Activated T-helper 1 cell treated with Interleukin-2 at 50 U/mL for 16 hours (primary cell): ENCODE measurements at places on chromosomes 6 and 20.
A peak's percentile ranks its signal among the peaks of the same experiment; 100 is the strongest.

DNA sequence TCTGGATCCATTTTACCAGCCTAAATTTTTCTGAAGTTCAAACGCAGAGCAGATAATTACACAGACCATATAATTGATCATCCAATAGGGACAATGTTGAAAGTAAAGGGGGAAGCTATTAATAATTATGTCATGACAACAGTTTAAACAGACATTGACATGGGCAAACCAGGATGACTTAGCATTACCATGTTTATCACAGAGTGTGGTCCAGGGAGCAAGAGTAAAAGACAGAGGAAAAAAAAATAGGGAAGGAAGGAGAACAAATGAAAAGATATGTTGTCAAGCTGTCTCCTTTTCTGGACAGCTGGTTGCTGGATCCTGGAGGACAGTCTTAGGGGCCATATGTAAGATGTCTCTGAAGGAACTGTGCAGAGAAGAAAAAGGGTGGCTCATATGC lies 69.4 kb upstream of the FBXL4 start:
- no peak for DNase-seq

DNA sequence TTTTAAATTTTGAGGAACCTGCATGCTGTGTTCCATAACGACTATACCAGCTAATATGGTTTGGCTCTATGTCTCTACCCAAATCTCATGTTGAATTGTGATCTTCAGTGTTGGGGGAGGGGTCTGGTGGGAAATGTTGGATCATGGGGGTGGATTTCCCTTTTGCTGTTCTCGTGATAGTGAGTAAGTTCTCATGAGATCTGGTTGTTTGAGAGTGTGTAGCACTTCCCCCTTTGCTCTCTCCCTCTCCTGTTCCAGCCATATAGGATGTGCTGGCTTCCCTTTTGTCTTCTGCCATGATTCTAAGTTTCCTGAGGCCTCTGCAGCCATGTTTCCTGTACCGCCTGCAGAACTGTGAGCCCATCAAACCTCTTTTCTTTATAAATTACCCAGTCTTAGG lies 61.8 kb upstream of the NEDD9 start:
- DNase-seq: no peak

- DNase-seq: no peak
These were observed 25.3 kb downstream of the MDN1 start for GRCh38 chr6:89794324-89794723.

- no peak for DNase-seq
These were observed 140.5 kb upstream of the CST7 start for GRCh38 chr20:24808616-24809015.

- no peak for DNase-seq
These were observed 70.1 kb upstream of the TENT5A start for GRCh38 chr6:81822568-81822967.

- DNase-seq: no peak
These were observed 183.6 kb upstream of the FLRT3 start for GRCh38 chr20:14521016-14521415.

DNA sequence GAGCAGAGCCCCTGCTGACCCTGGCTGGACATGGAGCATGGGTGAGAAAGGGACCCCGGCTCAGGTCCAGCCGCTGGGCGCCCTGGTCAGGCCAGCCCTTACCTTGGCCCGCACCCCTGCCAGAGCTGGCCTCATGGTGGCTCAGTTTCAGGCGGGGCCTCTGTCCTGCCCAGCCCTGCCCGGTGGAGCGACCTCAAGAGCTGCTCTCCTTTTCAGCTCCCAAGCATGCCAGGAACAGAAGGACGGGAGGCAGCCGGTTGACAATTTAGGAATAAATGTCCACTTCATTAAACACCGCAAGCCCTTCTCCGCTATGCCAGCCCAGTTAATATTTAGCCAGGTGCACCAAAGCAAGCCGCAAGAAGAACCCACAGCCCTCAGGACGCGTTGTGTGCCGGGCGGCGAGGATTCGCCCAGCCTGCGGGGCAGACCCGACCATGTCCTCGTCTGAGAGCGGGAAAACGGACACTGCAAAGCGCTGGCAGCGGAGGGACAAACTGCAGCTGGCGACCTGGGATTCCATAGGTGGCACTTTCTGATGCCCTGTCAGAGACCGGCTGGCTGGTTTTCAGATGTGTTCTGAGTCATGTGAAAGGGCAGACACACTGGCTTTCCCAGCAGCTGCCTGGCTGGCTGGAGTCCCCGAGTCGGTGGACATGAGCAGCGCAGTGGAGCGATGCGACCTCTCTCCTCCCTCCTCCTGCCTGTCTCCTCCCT lies 221.9 kb downstream of the TTLL2 start:
- no peak for DNase-seq

GRCh38 chr6:112863753-112864152 lies 516.6 kb downstream of the RFPL4B start:
- no peak for DNase-seq

DNA sequence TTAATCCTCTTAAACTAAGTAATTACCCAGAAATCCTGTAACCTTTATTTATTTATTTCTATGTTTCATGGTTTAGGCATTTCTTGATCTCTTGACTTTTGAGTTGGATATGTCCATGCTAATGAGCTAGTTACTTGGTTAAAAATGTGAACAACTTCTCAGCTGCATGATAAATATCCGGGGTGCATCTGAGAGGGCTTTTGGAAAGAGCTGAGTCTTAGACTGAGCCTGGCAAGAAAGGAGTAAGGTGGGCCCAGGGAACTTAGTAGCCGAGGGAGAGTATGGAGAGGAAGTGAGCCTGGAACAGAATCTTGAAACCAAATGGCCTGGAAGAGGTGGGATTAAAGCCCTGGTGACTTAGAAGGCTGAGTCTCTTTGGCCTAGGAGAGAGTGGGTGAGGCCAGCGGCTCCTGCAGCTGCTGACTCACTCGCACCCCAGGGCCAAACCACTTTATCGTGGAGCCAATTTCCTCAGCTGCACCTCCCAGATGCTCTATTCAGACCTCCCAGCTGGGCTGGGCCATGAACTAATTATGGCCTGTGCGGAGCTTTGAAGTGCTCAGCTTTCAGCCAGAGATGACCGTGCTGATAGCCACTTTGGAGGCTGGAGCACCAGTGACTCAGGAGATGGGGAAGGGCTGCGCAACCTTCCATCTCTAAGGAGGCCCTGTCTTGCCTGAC lies 19.1 kb downstream of the TGM3 start:
- no peak for DNase-seq

GRCh38 chr20:1618479-1618878 lies 1.3 kb downstream of the SIRPB1 start:
- no peak for DNase-seq

GRCh38 chr6:81759782-81760181 lies 7.3 kb upstream of the TENT5A start:
- DNase-seq: no peak

DNA sequence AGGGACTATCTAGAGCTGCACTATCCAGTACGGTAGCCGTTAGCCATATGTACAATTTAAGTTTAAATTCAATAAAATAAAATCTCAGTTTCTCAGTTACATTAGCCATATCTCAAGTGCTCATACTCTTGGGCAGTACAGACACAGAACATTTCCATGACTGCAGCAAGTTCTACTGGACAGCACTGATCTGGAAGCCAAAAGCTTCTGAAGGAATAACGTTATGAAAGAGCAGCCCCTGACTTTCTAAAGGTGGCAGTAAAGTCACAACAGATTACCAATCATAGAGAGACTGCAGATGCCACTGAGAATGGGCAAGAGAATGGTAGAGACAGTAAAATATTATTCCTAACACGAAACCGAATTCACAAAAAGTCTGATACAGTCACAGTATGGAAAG lies 36.8 kb downstream of the NDRG3 start:
- DNase-seq: no peak

- no peak for DNase-seq
These were observed 24.6 kb downstream of the DST start for GRCh38 chr6:56618050-56618449.

DNA sequence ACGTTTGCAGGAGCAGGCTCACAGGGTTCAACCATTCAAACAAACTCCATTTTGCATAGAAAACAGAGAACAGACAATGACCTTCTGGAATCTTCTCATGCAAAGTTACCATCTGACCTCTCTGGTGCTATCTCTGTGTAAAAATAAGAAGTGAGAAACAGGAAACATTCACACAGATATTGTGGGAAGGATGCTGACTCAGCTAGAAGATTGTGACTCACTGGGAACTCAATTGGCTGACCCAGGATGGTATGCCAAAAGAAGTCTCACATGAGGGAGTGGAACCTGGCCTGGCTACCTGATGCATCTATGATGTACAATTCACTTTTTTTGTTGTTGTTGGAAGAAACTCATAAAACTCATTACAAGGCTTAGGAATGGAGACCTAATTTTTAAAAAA lies 61.1 kb upstream of the TBX18 start:
- no peak for DNase-seq

DNA sequence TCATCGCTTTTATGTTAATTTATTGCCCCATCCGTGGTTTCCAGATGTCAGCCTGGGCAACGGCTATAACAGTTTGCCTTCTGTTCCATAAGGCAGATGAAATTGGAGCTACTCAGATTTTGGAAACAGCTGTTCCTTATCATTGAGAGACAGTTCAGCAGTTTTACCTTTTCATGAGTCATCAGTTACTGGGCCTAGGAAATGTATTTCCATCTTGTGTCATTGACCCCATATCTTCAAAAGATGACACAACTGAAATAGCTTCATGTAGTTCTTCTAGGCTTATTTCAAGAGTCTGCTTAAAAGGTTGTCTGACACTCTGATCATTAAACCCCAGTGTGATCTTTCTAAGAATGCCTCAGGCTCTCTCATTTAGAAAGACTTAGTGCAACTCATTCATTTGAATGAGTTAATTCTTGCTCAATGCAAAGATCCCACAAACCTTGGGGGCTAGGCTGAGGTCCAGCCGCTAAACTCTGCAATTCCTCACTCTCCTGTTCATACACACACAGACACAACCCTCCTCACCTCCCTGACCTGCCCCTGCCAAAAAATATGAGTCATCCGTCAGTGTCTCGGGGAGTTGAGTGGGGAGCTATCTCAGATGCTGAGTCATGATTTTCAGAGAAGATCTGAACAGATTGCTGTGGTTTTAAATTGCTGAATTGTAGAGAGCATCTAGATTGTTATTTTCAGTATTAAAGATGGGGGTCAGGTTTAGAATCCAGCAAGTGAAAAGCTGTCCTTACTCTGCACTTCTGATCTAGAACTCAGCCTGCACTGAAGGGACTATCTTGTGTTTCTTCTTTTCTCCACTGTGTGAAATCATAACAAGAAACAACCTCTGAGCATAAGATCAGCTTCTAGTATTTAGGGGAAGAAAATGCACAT lies 61.8 kb downstream of the RPP40 start:
- DNase-seq: no peak

DNA sequence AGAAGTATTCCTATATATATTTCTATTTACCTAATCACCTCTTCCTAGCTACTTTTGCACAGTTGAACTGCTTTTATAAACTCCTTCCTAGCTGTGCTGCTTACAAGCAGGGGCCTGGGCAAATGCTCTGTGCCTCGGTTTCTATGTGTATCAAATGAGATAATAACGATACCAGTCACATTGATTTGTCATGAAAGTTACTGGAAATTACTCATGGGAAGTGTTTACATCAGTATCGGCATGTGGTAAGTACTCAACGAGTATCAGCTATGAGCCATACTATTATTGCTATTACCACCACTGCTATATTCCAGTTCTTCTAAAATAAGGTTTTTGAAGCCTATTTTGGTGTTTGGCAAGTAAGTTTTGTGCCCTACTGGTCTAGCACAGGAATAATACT lies 4.9 kb downstream of the LAMA4 start:
- DNase-seq: no peak

- DNase-seq: no peak
These were observed 2.3 kb downstream of the BMP6 start for GRCh38 chr6:7727946-7728854.

GRCh38 chr20:373171-373890 lies 7.2 kb upstream of the TRIB3 start:
- no peak for DNase-seq

DNA sequence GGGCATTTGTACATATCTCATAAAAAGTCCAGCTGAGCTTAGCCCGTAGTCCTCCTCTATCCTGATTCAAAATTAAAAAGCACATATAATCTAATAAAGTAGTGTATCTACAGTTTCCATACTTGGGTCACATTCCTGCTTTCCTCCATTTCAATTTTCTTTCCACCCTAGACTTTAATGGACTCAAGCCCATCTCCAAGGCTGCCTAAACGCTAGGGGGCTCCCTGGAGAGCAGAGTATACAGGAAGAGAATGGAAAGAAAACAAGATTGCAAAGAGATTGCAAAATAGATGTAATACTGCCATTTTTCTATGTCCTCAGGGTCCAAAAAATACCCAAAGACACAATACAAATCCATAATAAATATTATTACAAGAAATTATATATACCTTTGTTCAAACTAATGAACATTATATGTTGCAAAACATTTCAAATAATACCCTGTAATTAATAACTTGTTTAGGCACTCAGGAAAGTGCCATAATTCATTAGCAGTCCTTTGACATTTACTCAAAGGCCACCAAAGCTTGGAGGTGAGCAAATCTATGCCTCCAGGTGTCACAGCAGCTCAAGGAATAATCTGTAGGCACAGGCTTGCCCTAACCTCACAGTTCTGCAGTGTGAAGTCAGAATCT lies 2.4 kb upstream of the MCM3 start:
- peak; percentile 20 for DNase-seq

GRCh38 chr20:36262440-36262839 lies 26.2 kb downstream of the AAR2 start:
- DNase-seq: no peak

GRCh38 chr6:84227044-84227433 lies 404 bp downstream of the CEP162 start:
- no peak for DNase-seq

GRCh38 chr6:3396503-3397180 lies 60.2 kb downstream of the SLC22A23 start:
- DNase-seq: no peak

DNA sequence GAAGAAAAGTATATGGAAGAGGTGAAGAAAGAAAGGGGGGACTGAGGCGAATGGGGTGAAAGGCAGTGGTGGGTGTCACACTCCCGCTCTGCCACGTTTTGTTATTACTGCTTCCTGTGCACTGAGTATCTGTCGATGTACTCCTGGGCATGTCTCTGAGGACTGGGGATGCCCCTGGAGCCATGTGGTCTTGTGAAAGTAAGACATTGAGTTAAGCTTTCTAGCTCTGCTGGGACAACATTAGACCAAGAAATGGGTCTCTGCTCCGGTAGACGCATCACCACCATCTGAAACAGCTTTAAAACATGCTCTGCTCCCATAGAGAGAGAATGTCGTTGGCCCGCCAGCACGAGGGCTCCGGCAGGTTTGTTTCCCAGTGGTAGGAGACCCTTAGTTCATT lies 40.0 kb downstream of the IRF4 start:
- DNase-seq: no peak

DNA sequence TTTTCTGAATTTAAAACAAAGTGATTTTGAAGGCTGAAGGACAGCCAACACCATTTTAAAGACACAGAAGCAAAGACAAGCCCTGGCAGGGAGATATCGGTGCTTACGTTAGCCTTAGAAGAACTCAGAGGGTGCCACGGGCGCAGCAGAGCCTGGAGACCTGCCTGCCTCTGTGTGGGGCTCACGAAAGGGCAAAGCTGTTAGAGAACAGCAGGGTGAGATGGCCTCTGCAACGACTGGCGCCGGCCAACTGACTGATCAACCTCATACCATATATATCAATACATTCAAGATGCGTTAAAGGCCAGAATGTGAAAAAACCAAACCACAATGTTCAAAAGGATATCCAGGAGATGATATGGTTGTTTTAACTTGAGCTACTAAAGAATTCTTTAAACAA lies 151.0 kb upstream of the RPS6KA2 start:
- DNase-seq: no peak

GRCh38 chr6:41549673-41550072 lies 3.5 kb downstream of the FOXP4 start:
- no peak for DNase-seq
